ENCODE measurements at places on chromosomes 6 and 20. TPM values are rescaled to one million over a fixed set of nuclear protein-coding genes. Genes with fewer than 3 reads are reported as not detected.

DNA sequence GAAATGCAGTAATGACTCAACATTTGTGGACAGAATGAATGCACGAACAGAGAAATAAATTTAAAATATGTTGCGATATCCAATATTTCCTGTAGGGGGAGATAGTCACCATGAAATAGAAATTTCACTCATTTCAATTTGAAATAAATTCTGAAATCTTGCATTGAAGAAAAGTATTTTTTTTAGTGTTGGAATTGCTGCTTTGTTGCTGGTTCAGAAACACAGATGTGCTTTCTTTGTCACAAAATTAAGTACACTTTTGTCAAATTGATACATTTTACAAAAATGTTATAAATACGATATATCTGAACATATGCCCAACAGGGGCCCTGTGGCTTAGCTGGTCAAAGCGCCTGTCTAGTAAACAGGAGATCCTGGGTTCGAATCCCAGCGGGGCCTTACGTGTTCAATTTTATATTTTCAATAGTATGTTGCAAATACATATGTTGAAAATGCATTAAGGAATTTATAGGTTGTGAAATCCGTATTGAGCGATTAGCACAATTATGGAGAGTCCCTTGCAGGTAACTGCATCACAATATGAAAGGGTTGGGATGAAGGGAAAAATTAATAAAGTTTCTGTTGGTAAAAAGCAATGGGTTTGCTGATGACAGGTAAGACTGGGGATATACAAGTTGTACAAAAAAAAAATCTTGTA lies 85.4 kb upstream of the PRSS16 start:
- peak; percentile 74 for DNase-seq

DNA sequence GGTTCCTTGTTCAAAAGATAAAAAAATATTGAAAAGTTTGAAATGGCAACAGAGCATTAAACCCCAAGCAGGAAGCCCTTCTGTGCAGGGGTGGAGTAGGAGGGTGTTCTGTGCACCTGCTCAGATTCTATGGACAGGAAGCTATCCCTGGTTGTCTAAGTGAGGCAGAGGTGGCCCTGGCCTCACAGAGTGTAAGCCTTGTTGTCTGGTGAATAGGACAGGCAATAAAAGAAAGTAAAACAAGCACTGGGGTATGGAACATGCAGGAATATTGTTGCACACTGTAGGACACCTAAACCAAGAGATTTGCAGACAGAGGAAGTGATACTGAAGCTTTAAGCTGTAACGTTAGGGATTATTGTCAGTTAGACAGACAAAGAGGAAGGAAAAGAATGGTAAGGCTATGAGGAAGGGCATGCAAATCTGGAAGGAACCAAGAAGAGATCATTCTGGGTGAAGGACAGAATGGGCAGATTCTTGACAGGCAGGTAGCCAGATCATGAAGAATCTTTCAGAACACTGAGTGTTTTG lies 66.8 kb downstream of the TBC1D7 start:
- no peak for DNase-seq

- DNase-seq: peak; percentile 72
Measured at GRCh38 chr6:116461932-116462885, 1.0 kb downstream of the CALHM6 start.

DNA sequence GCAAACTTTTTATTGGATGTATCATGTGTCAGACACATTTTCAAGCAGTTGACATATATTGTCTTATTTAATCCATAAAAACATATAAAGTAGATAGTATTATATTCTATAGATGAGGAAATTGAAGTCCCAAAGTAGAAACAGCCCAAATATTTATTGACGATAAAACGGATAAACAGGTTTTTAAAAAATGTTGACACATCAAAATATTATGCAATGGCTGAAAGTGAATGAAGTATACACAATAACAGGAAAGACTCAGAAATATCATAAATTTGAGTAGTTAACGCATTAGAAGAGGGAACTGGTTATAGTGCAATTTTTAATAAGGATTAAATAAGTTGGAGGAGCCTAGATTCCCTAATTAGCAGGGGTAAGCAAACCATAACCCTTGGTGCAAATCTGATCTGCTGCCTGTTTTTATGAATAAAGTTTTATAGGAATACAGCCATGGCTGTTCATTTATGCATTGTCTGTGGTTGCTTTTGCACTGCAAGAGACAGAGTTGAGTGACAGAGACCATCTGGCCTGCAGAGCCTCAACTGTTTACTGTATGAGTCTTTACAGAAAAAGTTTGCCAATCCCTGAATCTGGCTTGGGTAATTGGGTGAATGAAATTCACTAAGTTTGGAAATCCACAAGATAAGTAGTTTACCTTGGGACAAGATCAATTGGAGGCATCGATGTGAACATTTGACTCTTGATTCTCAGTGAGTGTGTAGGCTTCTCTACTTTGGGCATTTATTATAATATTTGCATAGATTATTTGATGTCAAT lies 50.6 kb upstream of the EXOC2 start:
- DNase-seq: no peak

GRCh38 chr6:4613381-4613780 lies 162.8 kb upstream of the CDYL start:
- no peak for DNase-seq

DNA sequence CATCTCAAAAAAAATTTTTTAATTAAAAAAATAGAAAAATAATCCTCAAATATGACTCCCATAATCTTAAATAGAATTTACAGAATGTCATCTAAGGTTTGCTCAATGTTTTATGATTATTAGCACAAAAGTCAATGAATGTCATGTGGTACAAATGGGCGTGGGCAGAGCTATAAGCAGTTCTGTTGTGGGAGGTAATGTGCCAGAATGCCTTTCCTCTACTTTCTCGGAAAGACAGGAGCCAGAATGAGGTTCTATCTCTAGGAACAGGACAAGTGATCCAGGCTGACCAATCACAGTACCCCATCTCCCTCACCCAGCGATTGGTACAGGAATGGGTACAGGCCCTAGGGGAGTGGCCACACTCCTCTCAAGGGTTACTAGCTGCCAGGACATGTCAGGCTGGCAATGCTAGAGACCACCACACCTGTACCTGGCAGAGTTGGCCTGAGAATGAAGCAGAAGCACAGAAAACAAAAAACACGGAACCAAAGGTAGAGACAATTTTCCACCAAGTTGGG lies 15.1 kb downstream of the RALGAPA2 start:
- DNase-seq: no peak

- DNase-seq: no peak
Measured at GRCh38 chr6:139131736-139132280, 3.1 kb upstream of the HECA start.

DNA sequence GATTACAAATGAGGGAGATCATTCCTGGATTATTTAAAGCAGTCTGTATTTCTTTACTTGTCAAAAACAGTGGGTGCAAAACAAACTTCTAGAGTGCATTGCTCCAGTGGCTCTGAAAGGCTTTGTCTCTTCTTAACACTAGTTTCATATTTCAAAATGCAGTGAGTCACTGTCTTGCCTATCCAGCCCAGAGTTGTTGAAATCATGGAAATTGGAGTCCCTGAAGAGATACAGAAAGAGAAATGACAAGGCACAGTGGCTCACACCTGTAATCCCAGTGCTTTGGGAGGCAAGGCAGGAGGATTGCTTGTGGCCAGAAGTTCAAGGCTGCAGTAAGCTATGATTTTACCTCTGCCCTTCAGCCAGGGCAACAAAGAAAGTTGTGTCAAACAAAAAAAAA lies 11.3 kb downstream of the SLC2A12 start:
- peak; percentile 74 for DNase-seq

DNA sequence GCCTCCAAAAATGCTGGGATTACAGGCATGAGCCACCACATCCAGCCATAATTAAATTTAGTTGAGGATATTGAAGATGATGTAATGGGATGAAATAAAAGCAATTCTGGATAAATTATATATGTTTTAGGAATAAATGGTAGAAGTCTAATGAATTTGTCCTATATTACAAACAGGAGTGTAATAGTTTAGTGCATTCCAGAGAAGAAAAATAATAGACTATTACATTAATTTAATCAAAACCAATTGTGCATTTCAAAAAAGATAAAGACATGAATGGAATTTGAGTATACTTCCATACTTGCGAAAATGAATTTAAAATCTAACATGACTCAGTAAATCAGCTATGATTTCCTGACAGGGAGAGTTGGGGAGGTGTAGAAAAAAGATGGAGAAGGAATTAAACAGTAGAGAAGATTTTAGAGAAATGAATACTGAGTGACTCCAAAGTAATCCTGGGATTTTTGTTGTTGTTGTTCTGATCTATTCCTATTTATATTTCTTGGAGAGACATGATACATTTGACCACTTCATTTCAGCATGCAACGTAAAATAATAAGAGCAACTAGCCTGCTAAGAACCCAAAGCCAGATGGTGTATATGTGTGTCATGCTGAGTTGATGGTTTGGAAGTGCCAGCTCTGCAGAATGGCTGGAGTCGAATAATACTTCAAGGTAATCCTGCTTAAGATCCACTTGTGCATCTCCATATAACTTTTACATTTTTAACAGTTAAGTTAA lies 67.4 kb downstream of the AIG1 start:
- no peak for DNase-seq

- DNase-seq: peak; percentile 96
Measured at GRCh38 chr20:34083137-34083536, 28.9 kb downstream of the EIF2S2 start.

Gene CTCFL
- total RNA-seq: not detected

Gene KCNK16
- not detected for total RNA-seq

Gene CDH26
- 0.50 TPM for total RNA-seq

Gene PDE10A
- total RNA-seq: under 0.01 TPM

Gene MEI4
- not detected for total RNA-seq

Gene C20orf144
- total RNA-seq: under 0.01 TPM

Gene RNF217
- 13.2 TPM for total RNA-seq
